ENCODE measurements at places on chromosomes 16 and 17.

DNA sequence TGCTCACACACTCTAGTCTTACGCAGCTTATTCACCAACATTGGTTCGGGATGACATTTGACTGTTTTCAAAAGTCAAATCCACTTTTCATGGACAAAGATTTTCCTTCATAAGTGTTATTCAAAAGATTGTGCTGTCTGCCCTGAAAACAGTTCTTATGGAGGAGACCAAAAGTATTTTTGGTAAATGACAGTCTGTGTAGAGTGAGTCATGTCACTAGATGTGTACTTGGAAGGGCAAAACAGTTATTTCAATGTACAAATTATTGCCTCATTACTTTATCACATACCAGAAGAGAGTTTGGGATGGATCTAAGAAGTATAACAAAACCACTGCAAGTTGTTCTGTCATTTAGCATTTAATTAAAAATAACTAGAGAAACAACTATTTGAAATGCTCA is 265.6 kb downstream of the CDH13 start:
- DNase-seq: no peak

DNA sequence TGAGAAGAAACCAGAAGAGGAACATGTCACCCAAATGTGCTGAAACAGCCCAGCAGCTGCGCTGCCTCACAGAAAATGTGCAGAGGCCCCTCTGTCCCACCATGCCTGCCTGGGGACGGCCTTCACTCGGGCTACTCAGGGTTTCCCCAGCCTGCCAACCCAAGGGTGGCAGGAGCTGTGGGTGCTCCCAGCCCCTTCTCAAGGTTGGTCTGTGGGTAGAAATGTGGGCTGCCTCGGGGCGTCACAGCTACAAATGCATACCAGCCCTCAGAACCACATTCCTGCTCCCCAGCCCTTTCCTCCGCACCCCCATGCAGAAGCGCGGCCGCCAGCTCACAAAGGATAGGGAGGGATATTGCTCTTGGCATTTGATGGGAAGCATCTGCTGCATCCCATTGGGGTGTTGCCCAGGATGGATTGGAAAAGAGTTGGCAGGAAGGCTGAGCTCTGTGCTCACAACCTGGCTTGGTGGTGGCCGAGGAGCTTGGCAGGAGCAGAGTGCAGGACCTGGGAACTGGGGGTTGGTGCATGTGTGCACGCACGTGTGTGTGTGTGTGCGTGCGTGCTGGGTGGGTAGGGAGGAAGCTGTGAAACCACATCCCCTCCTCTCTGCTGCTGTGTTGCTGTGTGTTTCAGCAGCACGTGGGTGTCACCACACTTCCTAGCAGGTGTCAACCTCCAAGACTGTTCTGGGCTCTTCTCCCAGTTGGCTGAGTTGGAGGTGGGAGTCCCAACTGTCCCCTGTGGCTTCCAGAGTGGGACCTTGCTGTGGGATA is 304.4 kb downstream of the SEC14L1 start:
- DNase-seq: no peak

- DNase-seq: no peak
Observed at GRCh38 chr16:58584831-58585505, 44.7 kb downstream of the CNOT1 start.

GRCh38 chr16:19130852-19131824 is 17.4 kb downstream of the ITPRIPL2 start:
- DNase-seq: no peak

DNA sequence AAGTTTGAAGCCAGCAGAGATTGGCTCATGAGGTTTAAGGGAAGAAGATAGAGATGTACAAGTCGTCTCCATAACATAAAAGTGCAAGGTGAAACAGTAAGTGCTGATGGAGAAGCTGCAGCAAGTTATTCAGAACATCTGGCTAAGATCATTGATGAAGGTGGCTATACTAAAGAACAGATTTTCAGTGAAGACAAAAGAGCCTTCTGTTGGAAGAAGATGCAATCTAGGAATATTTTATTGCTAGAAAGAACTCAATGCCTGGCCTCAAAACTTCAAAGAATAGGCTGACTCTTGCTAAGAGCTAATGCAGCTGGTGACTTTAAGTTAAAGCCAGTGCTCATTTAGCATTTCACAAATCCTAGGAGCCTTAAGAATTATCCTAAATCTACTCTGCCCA is 26.0 kb downstream of the CCL4 start:
- DNase-seq: no peak

DNA sequence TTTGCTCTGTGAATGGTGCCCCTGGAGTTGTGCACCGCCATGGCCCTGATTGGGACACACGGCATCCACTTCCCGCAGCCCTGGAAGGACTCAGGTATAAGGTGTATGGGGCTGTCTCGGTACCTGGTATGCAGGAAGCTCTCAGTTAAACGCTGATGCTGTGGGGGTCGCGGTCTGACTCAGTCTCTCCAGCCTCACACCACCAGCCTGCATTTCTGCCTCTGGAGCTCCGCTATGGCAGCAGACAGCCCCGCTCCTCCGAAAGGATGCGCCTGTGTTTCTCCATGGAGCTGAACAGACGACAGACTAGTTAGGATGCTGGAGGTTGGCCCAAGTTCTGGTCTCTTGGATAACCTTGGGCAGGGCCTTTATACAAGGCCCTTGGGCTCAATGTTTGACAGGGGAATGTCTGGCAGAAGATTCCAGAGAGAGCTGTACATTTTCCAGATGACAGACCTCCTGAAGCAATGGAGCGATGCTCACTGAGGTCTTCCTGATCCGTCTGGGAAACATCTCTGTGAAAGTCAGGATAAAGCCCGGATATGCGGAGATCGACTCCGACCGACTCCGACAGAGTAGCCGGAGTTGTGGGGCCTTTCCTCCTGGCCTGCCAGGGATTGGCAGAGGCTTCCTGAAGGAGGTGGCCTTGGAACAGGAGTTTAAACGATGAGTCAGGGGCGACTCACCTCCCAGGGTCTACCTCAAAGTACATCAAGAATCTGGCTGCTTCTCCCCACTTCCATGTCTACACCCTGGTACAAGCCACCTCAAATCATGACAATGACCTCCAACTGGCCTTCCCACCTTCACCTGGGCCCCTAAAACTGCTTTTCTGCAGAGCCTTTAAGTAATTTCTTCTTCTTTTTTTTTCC is 21.9 kb upstream of the BCAR1 start:
- no peak for DNase-seq

DNA sequence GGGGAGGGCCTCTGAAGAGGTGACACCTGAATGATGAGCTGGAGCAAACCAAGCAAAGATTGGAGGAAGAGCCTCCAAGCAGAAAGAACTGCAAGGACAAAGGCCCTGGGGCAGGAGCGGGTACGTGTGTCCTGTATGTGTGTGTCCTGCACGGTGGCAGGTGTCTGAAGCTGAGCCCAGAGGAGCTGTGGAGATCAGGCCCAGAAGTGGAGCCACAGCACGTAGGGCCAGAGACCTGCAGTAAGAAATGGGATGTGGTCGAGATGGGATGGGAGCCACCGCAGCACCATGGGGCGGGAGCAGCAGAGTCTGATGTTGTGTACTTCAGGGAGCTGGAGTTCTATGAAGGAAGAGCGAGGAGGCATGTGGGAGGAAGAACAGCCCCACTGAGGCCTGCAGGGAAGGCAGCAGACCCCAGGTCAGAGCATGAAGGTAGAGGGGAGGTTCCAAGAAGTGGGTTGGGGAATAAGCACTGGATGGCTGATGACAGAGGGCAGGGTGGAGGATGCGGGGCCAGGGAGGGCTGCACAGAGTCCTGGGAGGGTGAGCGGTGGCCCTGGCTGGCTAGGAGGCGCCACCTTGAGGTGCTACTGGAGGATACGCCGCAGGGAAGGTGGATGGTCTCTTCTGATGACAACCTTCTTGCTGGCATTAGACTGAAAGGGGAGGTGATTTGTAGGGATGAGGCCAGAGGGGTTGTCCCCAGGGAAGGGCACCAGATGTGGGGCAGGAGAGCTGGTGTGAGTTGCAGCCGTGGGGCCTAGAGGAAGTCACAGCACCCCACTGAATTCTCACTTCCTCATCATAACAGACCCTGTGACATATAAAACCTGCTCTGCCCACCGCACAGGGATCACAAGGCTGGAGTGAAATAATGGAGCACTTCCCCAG is 10.6 kb upstream of the CETP start:
- DNase-seq: peak; percentile 72

GRCh38 chr16:1343428-1344242 is 8.0 kb downstream of the TSR3 start:
- no peak for DNase-seq

GRCh38 chr16:30372038-30372712 is 1.9 kb upstream of the TBC1D10B start:
- no peak for DNase-seq

GRCh38 chr16:1713933-1714332 is 7.9 kb downstream of the MAPK8IP3 start:
- peak; percentile 48 for DNase-seq

GRCh38 chr17:51347851-51348584 is 87.7 kb downstream of the UTP18 start:
- no peak for DNase-seq

- DNase-seq: no peak
Observed at GRCh38 chr16:31466381-31466841, 5.5 kb upstream of the TGFB1I1 start.

DNA sequence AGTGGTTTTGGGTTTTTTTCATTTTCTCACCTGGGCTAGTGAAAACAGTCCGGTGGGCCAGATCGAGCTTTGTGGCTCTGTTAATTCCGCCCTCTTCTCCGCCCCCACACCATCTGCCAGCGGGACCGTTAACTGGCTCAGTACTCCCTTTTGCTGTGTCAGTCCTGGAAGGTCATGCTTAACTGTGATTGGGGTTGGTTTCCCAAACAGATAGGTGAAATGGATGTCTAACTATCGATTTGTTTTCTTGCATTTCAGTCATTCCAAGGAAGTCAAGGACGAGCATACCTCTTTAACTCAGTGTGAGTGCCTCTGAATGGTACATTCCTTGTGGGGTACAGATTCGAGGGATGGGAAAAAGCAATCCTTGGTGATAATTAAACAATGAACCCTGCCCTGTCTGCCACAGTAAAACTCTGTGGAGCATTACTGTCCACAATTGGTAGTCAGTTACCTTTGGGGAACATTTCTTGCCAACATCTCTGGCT is 56.7 kb downstream of the YPEL2 start:
- DNase-seq: no peak

- no peak for DNase-seq
Observed at GRCh38 chr17:83071966-83072562, 7.3 kb upstream of the METRNL start.

- DNase-seq: peak; percentile 67
Observed at GRCh38 chr17:49469831-49470810, 25.0 kb upstream of the NGFR start.

DNA sequence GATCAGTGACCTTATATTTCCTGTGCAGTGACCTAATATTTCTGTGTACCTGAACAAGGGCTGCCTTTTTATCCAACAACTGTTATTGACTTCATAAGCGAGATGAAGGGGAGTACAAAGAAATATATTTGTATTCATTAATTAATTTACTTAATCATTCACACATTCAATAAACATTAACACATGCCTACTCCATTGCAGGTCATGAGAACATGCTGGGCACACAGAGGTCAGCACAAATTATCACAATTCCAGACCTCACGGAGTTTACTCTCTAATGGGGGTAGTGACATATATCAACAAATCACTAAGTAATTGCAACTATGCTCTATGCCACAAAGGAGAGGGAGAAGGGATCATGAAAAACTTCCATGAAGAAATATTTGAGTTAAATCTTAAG is 614.6 kb downstream of the TOX3 start:
- DNase-seq: no peak

DNA sequence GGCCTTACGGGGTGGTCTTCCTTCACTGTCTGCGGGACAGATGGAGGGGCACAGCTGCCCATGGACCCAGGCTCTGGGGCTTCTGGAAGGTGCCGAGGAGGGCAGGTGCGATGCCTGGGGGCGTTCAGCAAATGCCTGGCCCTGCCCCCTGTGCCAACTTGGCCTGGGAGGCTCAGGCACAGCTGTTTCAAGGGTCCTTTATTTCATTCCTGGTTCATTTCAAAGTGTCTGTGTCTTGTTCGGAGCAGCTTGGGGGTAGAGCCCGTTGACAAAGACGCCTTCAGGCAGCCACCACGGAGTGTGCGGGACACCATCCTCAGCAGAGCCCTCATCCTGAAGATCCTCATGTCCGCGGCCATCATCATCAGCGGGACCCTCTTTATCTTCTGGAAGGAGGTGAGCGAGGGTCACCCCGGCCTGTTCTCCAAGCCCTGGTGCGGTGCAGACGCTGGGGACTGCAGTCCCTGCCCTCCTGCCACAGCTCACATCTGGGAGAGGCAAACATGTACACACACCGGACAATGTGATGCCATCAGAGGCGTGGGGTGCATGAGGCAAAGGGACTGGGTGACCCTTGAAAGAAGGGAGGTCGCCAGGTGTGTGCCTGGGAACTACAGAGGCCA is 43.9 kb downstream of the MEAK7 start:
- no peak for DNase-seq

GRCh38 chr17:72460711-72461110 is 339.9 kb downstream of the SOX9 start:
- no peak for DNase-seq

GRCh38 chr17:16428098-16428882 is 12.9 kb downstream of the TRPV2 start:
- peak; percentile 74 for DNase-seq

- DNase-seq: no peak
Observed at GRCh38 chr17:6011206-6011605, 59.0 kb upstream of the WSCD1 start.

DNA sequence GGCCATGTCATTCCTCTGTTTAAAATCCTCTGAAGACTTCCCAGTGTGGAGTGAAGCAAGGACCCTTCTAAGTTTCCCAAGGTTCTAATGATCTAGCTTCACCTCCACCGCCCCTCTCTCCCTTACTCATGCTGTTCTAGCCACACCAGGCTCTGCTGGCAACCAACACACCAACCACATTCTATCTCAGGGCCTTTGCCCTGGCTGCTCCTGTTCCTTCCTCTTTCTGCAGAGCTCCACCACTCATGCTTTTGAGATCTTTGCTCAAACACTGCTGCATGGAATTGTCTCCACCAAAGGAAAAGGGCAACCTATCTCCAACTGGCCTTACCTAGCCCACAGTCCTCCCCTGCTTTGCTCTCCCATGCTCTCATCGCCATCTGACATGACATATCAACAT is 128.7 kb downstream of the XYLT1 start:
- DNase-seq: no peak

- no peak for DNase-seq
Observed at GRCh38 chr17:8059131-8059530, 20.3 kb downstream of the ALOX15B start.

DNA sequence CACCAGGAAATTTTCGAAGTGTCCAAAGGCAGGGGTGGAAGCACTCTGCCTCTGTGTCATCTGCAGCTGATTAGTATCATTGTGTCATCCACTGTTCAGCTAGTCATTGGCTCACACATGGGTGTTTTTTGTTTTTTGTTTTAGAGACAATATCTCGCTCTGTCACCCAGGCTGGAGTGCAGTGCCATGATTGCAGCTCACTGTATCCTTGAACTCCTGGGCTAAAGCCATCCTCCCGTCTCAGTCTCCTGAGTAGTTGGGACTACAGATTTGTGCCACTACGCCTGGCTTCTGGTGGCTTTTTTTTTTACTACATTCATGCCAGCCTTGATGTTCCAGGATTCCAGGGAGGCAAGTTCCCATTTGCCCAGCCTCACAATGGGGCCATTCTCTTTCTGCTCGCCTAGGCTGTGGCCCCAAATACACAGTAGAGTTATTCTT is 32.5 kb upstream of the MYO18A start:
- DNase-seq: no peak
